Foreskin melanocyte (primary cell): ENCODE measurements at places on chromosomes 11 and 22.

DNA sequence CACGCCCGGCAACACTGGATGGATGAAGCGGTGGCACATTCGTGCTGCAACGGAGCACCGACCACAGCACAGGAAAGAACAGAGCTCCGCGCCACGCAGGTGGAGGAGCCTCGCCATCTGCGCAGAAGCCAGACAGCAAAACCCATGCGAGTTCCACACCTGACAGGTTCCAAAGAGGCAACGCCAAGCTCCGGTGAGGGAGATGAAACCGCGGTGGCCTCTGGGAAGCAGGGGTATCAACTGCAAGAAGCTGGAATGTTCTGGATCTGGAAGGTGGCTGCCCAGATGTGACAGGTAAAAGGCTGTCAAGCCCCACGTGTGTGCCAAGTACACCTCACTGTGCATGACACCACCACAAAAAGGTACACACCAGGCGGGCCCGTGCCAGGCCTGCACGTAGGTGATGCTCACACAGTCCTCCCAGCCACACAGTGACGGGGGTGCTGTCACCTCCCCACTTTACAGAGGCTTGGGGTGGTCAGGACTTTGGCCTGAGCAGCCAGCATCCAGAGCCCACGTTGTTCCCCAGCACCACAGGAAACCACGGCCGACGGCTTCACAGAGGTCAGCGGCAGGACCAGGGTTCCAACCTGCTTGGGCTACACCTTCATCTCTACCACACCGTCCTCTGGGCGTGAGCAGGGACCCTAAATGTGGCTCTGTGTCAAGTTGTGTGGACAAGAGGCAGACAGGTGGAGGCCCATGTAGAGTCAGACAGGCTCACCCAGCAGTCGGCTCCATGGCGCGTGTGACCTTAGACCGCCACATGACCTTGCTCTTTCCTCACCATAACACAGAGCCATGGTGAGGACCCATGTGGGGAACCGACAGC lies 19.7 kb upstream of the EFCAB6 start:
- DNase-seq, result no peak

- DNase-seq, result no peak
Observed at GRCh38 chr11:720017-720641, 14.1 kb downstream of the EPS8L2 start.

GRCh38 chr22:19998232-19998951 lies 18.2 kb downstream of the ARVCF start:
- no peak for DNase-seq

GRCh38 chr11:72203163-72203562 lies 11.2 kb downstream of the FOLR1 start:
- DNase-seq, result no peak

GRCh38 chr11:121059605-121060004 lies 35.7 kb downstream of the TBCEL start:
- no peak for DNase-seq

GRCh38 chr11:66543263-66544107 lies 2.4 kb downstream of the ZDHHC24 start:
- peak; percentile 29 for DNase-seq

- no peak for DNase-seq
Observed at GRCh38 chr11:122186439-122187080, 70.5 kb upstream of the BLID start.

DNA sequence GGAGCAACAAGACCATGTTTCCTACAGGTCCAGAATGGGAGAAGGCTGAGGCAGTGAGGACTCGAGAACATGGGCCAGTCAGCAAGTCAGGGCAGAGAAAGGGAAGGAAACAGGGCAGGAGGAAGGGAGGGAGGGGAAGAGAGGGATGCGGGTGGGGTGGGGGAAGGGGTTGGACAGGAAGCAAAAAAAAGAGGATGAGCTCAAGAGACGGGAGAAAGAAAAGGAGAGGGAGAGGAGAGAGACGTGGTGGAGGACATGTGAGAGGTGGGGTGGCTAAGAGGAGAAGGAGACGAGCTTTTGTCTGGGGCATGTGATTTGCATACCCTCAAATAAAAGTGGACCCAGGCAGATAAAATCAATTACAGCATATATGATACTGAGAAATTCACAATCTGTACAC lies 389.5 kb upstream of the B3GAT1 start:
- no peak for DNase-seq

- no peak for DNase-seq
Observed at GRCh38 chr22:24579258-24579601, 13.6 kb downstream of the LRRC75B start.

- no peak for DNase-seq
Observed at GRCh38 chr11:44564670-44565210, 723 bp upstream of the CD82 start.

- peak; percentile 90 for DNase-seq
Observed at GRCh38 chr11:58070585-58070984, 39.8 kb downstream of the OR6Q1 start.

GRCh38 chr11:1970956-1971355 lies 23.8 kb downstream of the MRPL23 start:
- no peak for DNase-seq

DNA sequence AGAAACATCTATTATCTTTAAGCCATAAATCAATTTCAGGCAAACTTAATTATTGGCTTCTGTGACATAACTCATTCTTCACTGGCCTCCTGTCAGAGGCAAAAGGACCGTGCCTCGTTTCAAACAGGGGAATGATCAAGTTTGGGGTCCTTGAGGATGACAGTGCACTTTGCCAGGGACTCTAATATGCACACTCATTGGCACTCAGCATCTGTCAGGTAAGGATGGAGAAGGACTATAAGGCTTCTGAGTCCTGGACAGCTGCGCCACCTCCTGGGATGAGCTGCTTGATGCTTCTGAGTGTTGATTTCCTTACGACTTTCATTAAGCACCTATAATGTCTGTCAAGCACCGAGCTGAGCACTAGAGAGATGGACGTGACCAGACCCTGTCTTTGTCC lies 20.2 kb downstream of the BPIFC start:
- no peak for DNase-seq

DNA sequence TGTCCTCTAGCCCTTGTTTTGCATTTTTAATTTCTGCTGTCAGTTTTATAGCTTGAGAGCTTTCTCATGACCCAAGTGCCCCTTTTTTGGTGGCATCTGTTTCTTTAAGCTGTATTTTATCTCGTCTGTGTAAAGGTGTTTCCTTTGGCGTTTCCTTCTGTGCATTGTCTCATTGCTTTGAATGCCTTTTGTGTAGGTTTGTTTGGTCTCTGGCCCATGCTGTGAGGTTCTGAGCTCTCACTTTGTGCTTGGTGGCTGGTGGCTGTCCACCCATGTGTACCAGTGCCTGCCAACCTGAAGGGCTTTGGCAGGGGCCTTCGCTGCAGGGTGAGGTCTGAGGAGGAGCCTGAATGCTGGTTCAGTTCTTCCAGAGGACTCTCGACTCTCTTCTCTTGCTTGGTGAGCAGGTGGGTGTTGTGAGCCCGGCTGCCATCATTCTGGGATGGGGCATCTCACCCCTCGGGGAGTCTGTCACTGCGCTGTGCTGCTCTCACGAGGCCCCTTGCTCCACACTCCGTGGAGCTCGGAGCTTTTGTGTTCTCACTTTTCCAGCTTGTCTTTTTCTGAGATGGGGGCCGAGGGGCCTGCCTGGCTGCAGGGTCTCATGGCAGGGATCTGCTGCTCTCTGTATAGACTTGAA lies 14.9 kb downstream of the AP2A2 start:
- DNase-seq, result no peak

DNA sequence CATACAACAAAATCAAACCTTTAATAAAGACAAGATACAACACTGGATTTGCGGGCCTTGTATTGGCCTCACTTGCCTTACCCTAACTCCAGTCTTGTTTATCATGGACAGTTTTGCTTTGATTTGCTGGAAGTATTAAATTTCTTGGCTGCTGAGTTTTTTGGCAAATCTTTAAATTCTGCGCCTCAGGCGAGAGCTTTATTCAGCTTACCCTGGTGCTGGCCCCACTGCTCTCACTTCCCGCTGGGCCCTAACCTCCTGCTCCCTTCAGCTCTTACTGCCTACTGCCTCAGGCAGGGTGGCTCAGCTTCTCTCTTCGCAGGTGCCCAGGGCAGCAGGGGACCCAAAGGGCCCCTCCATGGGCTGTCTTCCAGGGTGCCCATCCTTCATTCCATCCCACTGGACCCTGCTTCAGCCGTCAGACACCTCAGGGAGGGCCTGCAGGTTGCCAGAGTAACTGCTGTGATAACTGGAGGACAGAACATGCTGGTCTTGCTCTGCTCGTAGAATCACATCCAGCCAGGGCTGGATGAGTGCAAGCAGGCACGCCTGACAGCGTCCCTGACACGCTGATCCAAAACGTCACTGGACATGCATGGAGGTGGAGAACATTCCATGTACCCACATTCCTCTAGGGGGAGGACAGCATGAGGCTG lies 45.7 kb upstream of the TUB start:
- no peak for DNase-seq

- no peak for DNase-seq
Observed at GRCh38 chr11:80980227-80980626, 1539.4 kb upstream of the TENM4 start.

DNA sequence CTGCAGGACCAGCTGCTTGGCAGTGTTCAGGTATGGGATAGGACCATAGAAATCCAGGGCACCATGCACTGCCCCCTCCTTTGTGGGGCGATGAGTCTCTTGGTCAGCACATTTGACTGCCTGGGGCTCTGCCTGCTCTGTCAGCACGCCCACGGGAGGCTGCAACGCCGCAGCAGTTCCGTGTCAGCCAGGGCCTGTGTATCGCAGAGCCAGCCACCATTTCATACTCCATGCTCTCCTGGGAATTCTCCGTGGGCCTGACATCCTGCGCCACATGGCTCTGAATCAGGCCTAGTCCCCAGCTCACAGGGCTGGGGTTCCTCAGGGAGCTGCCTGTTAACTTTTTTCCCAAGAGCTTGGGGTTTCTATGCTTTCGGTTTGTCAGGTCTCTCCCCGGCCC lies 16.9 kb upstream of the RELT start:
- no peak for DNase-seq

- DNase-seq, result no peak
Observed at GRCh38 chr22:44822534-44822933, 70.2 kb downstream of the ARHGAP8 start.

GRCh38 chr11:120231963-120232362 lies 8.0 kb upstream of the POU2F3 start:
- DNase-seq, result no peak

- DNase-seq, result no peak
Observed at GRCh38 chr22:22376352-22376706, 131.7 kb downstream of the VPREB1 start.

GRCh38 chr11:117807482-117808327 lies 10.7 kb upstream of the DSCAML1 start:
- DNase-seq, result peak; percentile 23

DNA sequence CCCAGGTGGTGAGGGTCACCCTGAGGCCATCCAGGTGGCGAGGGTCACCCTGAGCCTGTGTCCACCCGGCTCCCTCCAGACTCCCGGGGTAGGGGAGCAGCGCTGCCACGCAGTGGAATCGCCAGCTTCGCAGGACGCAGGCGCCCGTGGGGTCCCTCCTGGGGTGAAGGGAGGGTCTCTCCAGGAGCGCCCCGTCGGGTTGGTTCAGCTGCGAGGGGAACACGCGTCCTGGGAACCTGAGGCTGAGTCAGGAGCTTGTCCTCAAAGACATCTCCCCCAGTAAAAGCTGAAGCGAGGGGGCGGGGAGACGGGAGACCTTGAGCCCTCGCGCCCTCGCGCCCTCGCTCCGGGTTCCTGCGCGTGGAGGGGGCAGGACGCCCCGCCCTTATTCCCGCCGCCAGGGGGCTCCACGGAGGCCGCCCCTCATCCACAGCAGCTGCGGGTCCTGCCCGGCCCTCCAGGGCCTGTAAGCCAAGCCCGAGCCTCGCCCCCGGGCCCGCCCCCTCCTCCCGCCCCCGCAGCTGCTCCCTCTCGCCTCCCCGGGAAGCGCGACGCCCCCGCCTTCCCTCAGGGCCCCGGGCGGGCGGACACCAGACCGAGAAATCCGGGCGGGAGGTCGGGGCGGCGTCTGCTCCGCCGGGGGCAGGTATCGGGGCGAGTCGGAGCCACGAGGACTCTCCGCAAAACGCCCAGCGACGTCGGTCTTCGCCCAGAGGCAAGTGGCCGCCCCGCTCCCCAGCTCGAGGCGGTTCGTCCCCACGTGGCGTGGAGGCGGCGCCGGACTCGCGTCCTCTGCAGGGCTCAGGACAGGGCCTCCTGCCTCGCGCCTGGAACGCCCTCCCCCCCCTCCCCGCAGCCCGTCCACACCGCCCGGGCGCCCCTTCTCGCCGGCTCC lies 22.8 kb downstream of the PIM3 start:
- no peak for DNase-seq

GRCh38 chr11:116731097-116731761 lies 41.6 kb downstream of the BUD13 start:
- DNase-seq, result no peak

DNA sequence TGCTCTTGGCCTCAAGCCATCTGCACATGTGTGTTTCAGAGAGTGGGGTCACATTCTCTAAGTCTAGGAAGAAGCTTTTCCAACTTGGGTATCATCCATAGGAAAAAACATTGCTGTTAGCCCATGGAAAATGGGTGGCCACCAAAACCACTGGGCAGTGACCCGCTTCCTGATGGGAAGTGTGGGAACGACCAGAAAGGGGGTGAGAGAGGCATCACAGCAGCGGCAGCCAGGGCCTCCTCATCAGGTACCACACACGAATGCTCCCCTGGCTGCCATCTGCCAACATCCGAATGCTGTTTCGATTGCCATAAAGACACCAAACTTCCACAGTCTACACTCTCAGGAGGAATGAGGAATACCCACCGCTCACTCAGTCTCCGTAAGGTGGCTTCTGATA lies 40.3 kb downstream of the CHKA start:
- no peak for DNase-seq

DNA sequence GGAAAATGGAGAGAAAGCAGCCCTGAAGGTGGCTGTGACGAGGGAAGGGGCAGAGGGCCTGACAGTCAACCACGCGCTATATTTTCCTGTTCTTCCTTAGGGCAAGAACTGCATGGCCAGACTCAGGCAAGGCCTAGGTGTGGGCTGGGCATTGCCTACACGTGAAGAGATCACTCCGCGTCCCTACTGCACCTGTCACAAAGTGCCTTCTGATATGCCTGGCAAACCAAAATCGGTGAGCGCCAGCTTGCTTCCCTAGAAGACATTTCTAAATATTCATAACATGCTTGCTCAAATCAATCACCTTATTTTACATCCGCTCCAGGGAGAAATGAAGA lies 6.3 kb downstream of the TMEM121B start:
- no peak for DNase-seq

DNA sequence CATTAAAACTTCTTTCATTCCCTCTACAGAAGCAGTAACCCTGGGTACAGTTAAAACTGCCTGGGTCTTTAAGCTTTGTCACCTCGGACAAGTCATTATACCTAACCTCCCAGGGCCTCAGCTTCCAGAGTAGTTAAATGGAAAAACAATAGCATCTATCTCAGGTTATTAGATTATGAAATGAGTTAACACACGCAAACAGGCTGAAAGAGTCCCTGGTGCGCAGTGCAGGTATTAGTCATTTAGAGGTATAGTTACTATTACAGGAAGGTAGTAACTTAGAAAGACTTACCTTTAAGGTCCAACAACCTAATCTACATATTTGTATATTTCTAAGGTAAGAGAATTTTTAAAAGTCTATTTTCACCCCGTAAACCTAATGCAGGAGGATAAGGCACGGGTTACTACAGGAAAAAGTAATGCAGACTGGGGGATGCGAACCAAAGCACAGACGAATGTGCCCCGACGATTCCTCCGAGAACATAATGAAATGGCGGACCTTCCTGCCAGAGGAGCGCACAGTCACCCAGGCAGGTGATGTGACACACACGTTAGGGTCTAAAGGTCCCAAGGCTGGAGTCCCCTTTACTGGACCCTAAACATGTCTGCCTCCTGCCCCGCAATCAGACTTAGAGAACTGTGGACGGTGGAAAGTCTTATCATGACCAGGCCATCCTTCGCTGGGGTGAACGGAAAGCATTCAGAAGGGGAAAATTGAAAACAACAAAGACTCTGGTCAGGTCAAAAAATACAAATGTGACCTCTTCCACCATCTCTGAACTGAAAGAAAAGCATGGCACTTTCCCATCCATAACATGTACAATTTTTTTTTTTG lies 1.3 kb downstream of the NAP1L4 start:
- DNase-seq, result no peak
